ENCODE measurements at places on chromosomes 2 and 18.

GRCh38 chr2:101432411-101433181, 42.3 kb downstream of the RFX8 start:
- DNase-seq = no peak

DNA sequence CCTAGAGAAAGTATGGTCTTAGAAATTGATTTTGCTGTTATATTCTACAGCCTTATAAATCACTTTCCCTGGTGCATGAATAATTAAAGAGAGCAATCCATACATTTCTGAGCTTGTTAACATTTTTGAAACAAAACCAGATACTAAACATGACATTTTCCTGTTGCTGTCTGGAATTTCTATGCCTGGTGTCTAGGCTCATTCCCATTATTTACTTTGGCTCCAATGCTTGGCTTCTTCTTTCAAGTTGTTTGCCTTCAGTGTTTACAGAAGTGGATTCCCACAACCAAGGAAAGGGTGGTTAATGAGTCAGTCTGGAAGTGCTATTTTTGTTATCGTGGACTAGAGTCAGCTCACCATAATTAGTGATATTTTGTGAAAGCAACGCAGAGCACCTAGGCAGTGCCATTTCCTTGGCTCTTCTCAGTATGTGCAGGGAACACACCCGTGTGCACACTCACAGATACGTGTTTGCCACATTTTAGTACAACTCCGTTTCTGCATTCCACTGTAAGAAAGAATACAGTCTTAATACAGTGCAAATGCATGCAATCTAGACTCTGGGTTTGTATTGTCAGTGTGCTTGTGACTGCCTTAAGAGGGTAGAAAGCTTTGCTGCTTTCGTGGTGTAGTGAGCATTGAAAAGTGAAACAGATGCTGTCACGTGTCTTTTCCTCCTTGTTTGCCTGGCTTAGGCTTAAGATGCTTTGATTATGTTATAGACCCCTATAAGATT, 185.0 kb upstream of the RASGRP3 start:
- no peak for DNase-seq

DNA sequence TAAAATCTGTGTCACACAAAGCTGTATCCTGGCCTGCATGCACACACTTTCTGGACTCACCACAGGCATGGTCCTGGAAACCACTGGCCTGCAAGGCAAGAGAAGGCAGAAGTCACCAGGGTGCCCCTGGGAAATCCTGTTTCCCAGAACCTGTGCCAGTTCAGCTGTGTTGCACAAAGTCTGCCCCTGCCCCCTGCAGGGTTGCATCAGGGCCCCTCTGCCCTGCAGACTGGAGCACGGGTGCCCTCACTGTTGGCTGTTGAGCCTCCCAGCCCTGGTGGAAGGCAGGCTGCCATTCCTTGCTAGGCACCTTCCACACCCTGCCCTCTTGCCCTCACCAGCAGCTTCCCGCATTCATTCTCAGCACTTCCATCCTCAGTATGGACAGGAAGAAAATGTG, 18.0 kb upstream of the TUBB6 start:
- DNase-seq = no peak

DNA sequence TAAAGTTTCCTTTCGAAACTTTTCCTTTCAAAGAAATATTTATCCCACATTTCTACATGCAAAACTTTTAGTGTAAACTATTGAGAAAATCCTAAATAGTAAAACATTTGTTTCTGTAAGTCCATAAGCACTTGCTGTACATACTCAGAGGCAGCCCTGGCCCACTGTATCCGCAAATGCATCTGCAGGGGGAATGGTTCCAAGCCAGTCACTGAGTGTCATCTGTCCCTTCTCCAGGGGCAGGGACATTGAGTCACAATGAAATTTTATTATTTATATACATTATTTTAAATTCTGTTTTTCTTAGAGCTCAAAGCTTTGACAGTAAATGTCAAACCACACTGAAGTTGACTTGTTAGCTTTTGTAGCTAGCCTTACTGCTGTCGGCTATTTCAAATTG, 367.2 kb downstream of the MTX2 start:
- DNase-seq = no peak

DNA sequence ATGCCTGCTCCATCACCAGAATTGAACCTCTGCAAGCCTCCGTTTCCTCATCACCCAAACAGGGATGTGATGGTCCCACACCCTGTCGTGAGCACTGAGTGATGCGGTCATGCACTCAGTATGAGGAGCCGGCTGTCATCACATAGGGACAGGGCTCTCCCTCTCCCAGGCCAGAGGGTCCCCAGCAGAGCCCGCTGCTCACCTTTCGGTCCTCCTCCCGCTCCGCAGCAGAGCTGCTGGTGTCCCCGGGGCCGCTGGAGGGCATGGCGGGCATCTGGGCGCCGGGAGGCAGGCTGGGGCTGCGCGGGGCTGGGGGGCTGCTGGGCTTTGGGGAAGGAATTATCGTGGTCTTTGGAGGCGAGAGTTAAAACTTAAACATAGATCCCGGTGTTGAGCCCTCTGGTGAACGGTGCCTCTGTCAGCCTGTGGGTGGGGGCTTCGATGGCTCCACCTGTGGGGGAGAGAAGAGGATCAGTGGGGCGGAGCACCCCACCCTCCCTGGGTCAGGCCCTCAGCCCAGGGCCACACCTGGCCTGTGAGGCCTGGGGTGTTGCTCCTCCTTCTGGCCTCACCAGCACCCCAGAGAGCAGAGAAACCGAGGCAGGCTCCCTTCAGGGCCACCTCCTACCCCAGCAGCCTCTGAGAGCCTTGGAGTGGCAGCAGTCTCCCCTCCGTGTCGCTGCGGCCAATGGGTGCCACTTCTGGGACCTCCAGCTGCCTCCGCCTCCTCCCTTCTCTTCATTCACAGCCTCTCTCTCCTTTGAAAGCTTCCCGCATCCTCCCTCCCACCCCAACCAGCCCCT, 27.8 kb downstream of the DNMT3A start:
- no peak for DNase-seq

DNA sequence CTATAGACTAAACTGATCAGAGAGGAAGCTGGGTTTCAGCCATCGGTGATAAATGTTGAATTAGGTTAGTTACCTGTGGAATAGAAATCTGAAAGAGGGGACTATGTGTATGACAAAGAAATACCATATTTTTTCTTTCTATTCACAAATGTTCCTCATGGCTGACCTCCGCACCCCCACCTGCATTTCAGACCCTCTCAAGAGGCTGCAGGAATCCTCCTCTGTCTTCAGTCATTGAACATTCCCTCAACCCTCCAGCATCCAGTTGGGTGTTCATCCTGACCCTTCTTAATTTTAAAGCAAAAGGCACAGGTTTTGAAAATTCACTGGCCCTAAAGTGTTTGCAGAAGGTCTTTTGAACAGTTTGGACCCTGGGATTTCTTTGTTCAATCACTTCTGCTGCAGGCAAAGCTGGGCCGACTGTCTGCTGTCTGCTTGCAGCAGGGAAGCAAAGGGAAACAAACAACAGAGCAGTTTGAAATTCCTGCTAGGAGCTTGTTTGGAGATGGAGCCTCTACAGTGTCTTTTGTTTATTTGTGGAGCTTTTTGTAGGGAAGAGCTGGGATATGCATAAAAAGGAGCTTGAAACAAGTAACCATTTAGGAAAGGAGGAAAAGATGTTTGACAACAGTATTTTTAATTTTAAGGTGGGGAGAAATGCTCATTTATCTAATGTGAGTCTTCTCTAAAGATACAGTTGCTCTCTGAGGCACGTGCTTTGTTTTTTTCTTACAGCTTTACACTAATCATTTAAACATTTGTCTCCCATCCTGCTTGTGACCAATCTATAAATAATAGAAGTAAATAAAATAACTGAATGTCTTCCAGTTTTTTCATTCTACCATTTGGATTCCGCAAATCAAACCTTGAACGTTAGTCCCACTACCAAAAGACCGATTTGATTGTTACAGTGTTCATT, 213.3 kb upstream of the MMADHC start:
- no peak for DNase-seq

- no peak for DNase-seq
Observed at GRCh38 chr2:32534831-32535230, 93.0 kb upstream of the TTC27 start.

- peak; percentile 16 for DNase-seq
Observed at GRCh38 chr18:55249550-55249949, 290.3 kb upstream of the CCDC68 start.

GRCh38 chr18:45441110-45441847, 174.0 kb upstream of the SLC14A2 start:
- no peak for DNase-seq

- DNase-seq = no peak
Observed at GRCh38 chr2:8513601-8514273, 168.1 kb upstream of the ID2 start.

DNA sequence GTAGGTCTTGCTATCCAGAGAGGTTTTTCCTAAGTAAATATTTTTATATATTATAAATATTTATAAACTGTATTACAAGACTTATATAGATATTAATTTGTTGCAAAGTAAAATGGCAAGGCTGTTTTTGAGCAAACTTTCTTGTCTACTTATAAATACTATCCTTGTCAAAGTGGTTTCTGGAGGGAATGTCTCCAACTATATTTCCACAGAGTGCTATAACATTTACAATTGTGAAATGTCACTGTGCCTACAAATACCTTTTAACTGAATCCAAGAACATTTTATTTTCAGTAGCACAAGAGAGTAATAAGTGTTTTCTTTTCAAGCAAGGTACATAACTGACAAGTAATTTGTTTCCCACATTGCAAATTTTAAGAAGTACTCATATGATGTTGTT, 256.8 kb downstream of the ZNF385B start:
- no peak for DNase-seq
